Sciatic nerve (tissue), 2 donors: ENCODE measurements at places on chromosomes 4 and X. TPM values are rescaled to one million over a fixed set of nuclear protein-coding genes. Genes with fewer than 3 reads are reported as not detected.

- DNase-seq: no peak
Observed at GRCh38 chrX:109830704-109831206, 97.7 kb upstream of the ACSL4 start.

GRCh38 chrX:76796311-76796710 lies 368.8 kb downstream of the MAGEE1 start:
- DNase-seq: no peak

- DNase-seq: no peak
Observed at GRCh38 chrX:29666366-29666765, 549.0 kb upstream of the MAGEB2 start.

DNA sequence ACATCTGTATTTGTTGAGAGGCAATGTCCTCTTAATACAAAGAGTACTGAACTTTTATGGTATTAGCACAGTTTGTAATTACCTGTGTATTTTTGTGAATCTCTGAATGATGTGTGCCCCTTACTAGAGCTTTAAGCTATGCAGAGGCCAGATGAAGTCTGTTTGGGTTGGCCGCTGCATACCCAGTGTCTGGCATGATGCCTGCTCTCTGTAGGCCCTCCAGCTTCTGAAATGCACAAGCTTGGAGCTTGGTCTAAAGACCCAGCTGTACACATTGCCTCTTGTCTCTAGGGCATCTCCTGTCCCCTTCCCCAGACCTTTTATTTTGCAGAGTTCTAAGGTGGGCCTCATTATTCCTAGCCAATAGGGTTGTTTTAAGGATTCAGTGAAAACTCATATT lies 68.6 kb downstream of the CDS1 start:
- no peak for DNase-seq

Gene JAKMIP1
- total RNA-seq: 0.76 TPM

DNA sequence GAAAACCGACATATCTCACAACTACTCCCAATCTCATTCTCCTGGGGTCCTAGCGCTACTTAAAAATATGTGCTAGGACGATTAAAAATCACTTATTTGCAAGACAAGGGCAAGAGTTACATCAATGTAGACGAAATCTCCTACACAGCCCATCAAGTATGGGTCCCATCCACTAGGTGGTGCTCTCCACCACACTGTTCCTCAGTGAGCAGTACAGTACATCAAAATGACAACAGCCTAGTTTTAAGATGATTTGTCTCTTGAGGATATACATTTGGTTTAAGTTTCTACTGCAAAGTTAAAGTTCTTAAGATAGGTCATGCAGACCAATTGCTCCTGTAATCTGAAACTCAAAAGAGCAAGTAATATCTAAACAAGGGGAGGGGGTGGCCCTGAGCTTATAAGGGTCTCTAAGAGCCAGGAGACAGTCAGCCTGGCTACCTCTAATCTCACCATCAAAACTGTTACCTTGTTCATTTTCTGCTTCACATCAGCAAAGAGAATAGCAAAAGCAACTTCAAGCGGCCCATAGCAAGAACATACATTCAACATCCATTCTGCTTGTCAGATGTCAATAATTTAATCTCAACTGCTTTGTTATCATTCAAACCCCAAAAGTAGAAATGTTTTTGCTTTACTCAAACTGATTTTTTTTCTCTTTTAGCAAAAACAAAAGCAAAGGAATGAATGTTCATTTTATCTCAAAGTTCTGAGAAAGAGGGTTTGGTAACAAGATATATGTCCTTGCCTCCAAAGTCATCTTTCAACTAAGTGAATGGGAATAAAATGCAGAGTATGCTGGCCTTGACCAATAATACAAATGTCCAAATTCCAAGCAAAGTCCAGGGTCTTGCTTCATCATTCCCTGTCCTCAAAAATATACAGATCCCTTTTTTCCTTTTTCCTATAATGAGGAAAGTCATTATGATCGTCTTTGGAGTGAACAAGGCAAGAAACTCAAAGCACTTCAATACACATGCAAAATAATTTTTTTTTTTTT lies 53.1 kb downstream of the STX18 start:
- peak; percentile 81 for DNase-seq

DNA sequence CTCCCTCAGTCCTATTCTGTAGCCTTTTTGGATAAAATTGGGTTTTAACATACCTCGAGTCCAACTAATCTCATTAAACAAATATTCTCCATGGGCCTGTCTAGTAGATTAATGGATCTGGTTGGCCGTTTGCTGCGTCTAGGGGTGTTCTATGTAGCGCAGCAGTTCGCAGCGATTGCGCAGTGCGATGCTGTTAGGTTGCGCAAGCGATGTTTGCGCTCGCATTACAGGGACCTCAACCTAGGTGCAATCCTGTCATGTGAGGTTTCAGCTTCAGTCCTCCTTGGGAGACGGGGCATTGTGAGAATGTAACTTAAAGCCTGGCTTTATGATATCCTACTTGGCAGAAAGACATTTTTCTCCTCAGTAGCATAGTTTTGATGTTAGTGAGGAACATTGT lies 14.0 kb downstream of the OGT start:
- no peak for DNase-seq

DNA sequence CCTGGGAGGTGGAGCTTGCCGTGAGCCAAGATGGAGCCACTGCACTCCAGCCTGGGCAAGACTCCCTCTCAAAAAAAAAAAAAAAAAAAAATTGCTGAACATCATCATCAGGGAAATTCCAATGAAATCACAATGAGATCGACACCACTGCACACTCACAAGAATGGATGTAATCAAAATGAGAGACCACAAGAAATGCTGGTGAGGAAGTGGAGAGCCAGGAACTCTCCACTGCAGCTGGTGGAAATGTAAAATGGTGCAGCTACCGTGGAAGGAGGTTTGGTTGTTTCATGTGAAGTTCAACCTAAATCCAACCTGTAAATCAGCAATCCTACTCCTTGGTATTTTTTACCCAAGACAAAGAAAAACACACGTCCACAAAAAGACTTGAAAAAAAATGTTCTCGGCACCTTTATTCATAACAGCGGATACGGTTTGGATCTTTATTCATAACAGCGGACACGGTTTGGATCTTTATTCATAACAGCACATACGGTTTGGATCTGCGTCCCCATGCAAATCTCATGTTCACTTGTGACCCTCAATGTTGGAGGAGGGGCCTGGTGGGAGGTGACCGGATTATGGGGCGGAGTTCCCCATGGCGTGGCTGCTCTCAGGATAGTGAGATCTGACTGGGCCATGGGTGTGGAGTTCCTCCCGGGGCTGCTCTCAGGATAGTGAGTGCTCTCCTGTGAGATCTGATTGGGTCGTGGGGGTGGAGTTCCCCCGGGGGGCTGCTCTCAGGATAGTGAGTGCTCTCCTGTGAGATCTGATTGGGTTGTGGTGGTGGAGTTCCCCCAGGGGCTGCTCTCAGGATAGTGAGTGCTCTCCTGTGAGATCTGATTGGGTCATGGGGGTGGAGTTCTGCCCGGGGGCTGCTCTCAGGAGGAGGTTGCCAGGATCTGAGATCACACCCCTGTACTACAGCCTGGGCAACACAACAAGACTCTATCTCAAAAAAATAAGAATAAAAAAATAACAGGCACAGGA lies 7.7 kb downstream of the GAK start:
- DNase-seq: no peak

GRCh38 chr4:15420642-15421041 lies 7.2 kb upstream of the C1QTNF7 start:
- no peak for DNase-seq

DNA sequence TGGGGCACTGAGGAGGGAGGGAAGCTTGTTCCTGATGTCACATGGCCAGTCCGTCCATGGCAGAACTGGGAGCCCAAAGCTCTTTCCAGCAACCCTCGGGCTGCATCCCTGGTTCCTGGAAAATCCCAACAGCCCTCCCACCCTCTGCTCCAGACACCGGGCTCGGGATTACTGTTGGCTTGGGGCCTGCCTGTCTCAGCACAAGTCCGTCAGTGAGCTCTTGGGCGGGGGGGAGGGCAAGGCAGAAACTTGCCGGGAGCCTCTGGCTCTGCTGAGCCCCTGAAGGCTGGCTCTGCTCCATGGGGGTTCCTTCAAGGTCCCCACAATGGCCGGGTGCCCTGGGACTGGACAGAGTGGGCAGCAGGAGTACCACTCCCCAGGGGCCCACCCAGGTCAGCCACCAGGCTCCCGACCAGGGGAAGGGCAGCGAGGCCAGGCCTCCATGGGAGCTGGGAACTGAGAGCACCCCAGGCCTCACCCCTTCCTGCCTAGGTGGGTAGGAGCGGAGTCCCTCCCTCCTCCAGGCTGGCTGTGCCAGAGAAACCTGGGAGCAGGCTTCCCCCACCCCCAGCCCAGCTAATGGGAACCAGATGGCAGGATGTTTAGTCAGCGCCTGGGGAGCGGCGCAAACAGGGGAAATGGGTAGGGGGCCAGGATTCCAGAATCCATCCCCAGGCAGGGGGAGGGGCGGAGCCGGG lies 6.4 kb upstream of the HAUS7 start:
- DNase-seq: no peak

Gene MND1
- not detected for total RNA-seq

- no peak for DNase-seq
Observed at GRCh38 chr4:181301735-181302710, 941.2 kb upstream of the TENM3 start.

Gene SERTM2
- total RNA-seq: 0.76 TPM

Gene OTC
- 0.36 TPM for total RNA-seq

DNA sequence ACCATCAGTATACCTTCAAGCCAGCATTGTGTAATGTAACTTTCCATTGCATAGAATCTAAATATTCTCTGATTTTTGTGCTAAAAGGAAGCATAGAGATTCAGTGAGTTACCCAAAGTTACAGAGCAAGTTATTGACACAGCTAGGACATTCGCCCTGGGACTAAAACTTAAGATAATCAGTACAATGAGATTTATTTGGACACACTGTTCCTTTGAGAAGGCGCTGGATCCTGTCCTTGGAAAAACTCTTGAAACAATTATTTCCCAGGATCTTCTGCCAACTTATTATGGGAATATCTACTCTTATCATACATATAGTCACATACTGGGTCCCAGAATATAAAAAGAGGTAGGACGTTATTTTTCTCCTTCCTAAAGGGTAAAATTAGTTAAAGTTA lies 392.0 kb downstream of the UBE2NL start:
- no peak for DNase-seq

Gene AMOT
- 38.2 TPM for total RNA-seq

Gene FDCSP
- total RNA-seq: not detected

Gene JCHAIN
- 13.3 TPM for total RNA-seq

Gene CSN2
- total RNA-seq: not detected

DNA sequence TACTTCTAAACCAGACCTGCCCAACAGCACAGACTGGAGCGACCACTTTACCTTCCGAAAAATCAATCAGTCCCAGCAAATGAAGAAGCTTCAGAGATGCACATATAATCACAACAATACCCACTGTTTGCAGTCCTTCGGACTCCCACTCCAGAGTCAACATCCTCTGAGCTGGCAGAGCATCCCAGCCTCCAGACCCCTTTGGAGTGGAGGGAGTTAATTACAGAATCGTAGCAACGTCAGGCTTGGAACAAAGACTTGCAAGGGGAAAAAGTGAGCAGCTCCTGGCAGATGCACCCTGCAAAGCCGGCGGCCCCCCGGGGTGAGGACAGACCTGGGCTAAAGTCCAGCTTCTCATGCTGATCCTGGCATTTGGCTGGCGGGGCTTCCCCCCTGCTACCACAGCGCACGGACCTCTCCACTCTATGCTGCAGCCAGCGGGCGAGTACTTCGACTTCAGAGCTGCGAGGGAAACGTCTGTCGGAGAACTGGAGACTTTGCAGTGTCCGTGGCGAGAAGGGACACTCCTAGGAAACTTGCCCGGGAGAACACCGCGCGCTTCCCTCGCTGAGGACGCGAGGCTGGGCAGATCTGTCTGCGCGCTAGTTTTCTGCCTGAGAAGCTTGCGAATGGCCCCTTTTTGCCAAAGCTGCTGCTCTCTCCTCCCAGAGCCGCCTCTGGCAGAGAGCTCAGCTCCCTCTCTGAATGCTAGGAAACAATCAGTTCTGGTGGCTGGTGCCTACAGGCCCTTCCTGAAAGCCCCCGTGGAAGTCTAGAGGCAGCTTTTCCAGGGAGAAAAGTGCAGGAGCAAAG lies 283.7 kb downstream of the PACRGL start:
- no peak for DNase-seq

- no peak for DNase-seq
Observed at GRCh38 chr4:152294331-152294730, 241.6 kb downstream of the FBXW7 start.

GRCh38 chr4:186723292-186724057 lies at the start of gene FAT1:
FAT1 (minus strand) TSS chr4:186723856; CDS start chr4:186709827, 14,029 bp downstream.
- DNase-seq: peak; percentile 82

DNA sequence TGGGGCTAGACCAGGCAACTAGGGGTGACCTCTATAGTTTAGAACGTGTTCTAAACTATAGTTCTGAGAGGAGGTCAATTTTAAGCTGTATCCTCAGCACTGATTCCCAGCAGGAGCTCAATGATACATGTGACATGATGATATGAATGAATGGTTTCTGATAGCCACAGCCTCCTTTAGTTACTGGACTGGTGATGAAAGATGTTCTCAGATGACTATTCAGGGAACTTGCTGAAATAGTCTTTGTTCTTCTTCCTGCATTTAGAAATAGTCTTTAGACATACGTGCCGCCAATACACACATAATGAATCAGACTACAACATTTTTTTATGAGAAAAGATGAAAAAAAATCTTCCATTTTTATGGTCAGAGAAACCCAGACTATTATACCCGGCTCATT lies 116.3 kb upstream of the TMEM150C start:
- no peak for DNase-seq

GRCh38 chrX:48761674-48762471 lies at the start of gene GLOD5:
GLOD5 (plus strand) TSS chrX:48761747; CDS start chrX:48761791, 44 bp downstream.
- DNase-seq: no peak

Gene HCCS
- total RNA-seq: 13.9 TPM

DNA sequence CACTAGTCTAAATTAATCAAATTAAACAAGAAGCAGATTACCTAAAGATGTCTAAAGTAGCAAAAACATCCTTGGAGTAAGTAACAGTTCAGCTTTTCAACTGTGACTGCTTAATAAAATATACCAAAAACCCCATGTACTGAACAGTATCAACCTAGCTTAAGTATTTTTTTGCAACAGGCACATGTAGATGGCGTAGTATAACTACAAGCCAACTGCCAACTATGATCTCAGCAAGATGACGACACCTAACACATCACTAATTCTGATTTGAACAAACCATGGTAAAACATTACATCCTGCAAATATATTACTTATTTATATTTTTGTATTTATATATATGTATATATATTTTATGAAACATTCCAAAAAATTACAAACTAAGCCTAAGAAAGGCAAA lies 24.5 kb downstream of the DHX15 start:
- DNase-seq: no peak

- no peak for DNase-seq
Observed at GRCh38 chr4:93317057-93317456, 511.5 kb upstream of the ATOH1 start.

Gene ADGRA3
- 21.4 TPM for total RNA-seq

Gene PAGE5
- not detected for total RNA-seq

- no peak for DNase-seq
Observed at GRCh38 chr4:5839751-5840674, 52.9 kb downstream of the CRMP1 start.

Gene TCEAL6
- total RNA-seq: not detected

Gene F8A2
- total RNA-seq: not detected

GRCh38 chr4:174591243-174592021 lies 69.1 kb upstream of the HPGD start:
- no peak for DNase-seq

- no peak for DNase-seq
Observed at GRCh38 chrX:69154051-69154450, 11.2 kb downstream of the PJA1 start.

Gene TIGD2
- total RNA-seq: 1.5 TPM

GRCh38 chr4:35820003-35820402 lies 424.3 kb downstream of the ARAP2 start:
- no peak for DNase-seq
